ENCODE measurements at places on chromosomes 1 and 21.

DNA sequence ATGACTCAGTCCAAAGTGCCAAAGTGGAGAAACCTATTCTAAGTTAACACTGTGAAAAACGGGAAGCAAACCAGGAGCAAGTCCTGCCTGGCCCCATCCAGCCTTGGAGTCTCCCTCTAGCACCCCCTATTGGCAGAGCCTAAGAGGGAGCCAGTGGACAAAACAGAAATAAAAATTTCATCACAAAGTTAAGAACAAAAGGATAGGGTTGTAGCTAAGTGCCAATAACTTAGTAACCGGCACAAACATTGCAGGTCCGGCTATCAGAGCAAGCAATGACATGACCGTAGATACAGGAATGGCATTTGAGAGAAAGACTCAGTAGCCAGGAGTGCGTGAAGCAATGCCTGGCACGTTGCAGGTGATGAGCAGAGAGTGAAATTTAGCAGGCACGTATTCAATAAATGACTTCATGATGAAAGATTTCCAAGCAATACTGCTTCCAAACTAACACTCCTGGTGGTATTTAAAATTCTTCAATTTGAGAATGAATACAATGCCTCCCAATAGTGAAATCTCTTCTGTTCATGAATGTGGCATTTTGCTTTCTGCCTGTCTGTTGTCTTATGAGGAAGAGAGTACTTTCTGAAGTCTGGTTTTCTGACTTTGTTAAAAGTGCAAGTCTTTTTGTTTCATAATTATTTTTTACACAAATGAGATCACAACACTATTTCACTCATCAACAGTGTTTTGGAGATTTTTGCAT lies 391.0 kb downstream of the OMA1 start:
- no peak for DNase-seq

GRCh38 chr1:150576794-150577556 lies 2.4 kb downstream of the MCL1 start:
- no peak for DNase-seq

DNA sequence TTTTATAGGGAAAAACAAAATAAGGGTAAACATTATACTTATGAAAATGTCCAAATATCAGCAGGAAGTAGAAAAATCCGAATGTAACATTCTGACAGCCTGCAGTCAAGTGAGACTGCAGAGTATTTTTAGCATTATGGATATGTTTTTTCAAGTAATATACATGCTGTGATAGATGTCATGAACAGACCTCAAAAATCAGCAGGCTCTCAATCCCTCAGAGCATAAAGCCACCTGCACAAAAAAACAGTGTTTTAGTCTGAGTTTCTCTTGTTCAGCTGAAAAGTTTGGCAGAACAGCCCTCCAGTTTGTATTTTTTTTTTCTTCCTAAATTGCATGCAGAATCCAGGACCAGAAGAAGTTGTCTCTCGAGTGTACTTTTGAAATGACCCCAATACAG lies 219.1 kb upstream of the FMN2 start:
- no peak for DNase-seq

GRCh38 chr1:29249170-29249691 lies 12.9 kb downstream of the PTPRU start:
- DNase-seq = no peak

DNA sequence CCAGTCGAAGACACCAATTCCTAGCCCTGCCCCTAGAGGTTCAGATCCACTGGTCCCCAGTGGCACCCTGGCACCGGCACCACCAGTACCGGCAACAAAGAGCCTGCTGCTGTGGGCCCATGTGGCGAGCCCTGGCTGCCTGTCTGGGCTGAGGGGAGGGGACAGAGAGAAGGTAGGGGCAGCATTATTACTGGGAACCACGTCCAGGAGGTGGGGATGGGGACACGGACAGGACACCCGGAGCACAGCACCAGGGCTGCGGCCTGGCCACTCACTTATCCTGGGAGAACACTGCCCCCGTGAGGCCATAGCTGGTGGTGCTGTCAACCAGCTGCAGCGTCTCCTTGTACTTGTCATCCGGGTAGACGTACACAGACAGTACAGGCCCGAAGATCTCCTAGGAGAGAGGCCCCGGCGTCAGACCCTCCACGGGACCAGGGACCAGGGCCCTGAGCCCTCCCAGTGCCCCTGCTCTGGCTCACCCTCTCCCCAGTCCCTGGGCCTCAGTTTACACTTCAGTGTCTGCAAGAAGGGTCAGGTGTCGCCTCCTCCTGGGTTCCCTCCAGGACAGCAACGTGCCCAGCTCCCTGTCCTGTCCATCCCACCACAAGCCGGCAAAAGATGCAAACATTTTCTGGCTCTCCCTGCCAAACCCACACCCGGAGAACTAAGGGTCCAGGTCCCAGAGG lies 15.8 kb upstream of the TAS1R2 start:
- DNase-seq = peak; percentile 58

- DNase-seq = no peak
Measured at GRCh38 chr1:203818399-203818798, 23.0 kb downstream of the ZBED6 start.

GRCh38 chr1:208747979-208748378 lies 503.8 kb upstream of the PLXNA2 start:
- DNase-seq = no peak

GRCh38 chr21:38982804-38983203 lies 177.1 kb downstream of the ETS2 start:
- no peak for DNase-seq

DNA sequence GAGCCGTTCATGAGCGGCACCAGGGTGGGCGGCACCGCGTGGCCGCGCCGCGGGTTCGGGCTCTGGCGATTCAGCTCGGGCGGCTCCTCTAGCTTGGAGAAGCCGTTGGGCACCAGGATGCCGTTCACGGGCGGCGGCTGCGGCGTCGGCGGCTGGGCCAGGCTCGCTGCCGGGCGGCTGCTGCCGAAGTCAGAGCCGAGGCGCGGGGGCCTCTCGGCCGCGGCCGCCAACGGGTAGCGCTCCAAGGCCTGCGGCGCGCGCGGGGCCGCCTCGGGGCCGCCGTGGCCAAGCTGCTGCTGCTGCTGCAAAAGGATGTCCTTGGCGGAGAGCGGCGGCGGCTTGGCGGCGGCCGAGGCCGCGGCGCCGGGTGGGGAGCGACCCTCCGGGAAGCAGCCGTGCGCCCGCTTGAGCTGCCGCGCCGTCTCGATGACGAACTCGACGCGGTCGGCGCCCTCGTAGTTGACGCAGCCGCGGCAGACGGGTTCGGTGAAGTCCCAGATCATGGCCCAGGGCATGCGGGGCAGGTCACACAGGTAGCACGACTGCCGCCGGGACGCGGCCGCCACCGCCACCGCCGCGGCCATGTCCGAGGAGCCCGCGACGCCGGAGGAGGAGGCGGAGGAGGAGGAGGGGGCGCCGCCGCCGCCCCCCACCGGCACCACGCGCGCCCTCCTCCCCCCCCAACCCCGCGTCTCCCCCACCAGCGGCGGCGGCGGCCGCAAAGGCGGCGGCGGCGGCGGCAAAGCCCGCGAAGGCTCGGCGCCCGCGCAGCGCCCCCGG lies 877 bp downstream of the IRF2BP2 start:
- no peak for DNase-seq

- no peak for DNase-seq
Measured at GRCh38 chr1:56774067-56774609, 45.1 kb downstream of the FYB2 start.

- DNase-seq = no peak
Measured at GRCh38 chr21:41245509-41246135, 71.0 kb upstream of the FAM3B start.

GRCh38 chr21:34204481-34205439 lies 131.4 kb downstream of the MRPS6 start:
- no peak for DNase-seq

DNA sequence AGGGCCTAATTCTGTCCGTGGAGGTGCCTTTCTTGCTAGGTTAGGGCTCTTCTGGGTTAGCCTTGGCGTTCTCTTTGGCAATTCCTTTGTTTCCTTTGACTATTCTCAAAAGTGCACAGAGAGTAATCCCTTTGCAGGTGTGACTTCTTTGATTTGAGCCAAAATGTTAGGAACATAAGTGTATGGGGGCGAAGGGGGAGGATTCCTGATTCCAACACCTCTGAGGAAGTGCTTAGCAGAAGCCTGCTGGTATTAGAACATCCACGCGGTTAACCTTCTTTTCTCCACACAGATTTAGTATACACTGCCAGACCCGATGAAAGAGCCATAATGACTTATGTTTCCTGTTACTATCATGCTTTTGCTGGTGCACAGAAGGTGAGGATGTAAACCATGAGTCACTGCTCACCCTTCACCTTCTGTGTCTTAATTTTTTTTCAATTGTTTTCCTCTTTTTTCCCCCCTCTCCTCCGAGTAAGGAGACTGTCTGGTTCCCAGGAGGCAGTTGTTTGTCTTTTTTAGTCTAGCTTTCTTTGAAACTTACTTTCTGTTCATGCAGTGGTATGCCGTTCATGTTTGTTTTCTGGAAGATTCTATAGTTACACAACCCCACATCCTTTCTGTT lies 48.0 kb downstream of the ACTN2 start:
- DNase-seq = no peak

DNA sequence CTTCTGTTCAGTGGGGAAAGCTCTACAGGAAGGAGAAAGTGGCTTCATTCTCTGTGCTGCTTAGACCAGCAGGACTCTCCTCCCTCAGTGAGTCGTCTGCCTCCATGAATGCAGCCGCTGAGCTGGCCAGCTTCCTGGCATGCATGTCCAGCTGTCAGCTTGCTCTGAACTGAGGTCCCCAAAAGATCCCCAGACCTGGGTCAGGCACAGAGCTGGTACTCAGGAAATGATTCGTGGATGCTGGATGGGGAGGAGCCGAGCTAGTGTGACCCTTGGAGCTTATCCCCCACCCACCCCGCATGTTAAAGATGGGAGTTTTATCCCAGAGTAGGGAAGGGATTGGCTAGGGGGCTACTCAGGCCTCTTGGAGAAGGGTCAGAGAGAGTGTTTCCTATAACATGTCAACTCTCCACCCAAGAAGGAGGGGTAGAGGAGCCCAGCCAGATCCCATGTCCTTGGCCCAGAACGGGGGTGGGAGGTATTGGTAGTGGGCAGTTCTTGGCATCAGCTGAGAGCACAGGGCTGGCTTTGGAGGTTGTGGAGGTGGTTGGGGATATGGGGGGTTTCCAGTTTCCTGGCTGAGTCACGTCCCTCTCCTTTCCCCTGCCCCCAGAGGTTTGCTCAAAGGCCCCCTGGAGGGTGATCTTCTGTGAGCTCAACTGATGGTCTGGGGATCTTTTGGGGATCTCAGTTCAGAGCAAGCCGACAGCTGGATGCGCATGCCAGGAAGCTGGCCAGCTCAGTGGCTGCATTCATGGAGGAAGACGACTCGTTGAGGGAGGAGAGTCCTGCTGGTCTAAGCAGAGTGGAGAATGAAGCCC lies 110.1 kb downstream of the FOXD2 start:
- no peak for DNase-seq

DNA sequence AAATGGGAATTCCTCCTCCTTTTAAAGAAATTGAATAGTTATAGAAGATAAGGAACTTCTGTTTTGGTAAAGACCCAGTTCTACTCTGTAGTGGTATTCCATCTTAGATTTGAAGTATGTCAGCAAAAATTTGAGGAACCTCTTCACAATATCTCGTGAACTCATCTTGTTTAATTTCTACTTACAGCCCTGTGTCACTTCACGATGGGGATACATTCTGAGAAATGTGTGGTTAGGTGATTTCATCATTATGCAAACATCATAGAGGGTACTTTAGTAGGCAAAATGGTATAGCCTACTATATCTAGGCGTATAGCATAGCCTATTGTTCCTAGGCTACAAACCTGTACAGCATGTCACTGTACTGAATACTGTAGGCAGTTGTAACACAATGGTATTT lies 36.0 kb downstream of the ALG6 start:
- no peak for DNase-seq

DNA sequence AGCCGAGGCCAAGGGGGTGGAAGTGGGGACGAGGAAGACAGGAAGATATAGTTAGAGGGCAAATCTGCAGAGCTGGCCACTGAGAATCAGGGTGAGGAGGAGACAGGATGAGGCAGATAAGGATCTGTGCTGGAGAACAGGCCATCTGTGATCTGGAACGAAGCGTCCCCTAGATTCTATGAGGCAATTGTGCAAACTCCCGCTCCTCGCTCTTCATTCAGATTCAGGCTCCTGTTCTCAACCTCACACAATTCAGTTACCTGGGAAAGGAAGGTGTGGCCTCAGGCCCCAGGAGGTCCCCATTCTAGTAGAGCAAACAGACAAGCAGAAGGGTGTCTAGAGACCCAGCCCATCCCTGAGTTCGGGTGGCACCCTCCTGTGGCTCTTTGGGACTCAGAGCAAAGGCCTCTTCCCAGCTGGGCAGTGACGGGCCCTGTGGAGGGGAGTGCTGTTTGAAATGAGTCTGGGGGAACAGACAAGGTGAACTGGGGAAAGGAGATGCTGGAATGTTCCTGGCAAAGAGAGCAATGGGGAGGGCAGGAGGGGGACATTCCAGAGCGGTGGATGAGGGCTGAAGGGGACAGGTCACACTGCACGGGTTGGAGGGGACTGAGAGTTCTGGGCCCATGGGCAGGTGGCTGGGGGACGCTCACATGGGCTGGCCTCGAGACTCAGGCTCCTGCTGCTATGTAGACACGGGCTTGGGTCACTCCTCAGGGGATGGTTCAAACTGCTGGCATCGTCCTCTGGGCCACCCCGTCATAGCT lies 39.9 kb upstream of the AJAP1 start:
- no peak for DNase-seq

DNA sequence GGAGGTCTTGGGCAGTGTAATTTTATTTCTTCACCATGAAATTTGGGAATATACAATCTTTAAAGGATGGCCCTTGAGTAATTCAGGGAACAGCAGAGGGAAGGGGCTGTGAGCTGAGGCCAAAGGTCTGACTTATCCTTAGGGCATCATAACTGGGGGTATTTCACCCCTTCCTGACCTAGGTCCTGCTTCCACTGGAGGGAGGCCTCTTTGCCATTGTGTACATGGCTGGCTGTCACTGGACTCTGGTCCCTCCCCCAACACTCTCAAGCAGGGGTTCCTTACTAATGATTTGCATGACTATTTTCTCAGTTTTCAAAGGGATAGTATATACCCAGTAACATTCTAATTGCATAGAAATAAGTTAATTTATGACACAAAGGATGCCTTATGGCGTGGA lies 7.2 kb upstream of the PSRC1 start:
- DNase-seq = no peak

DNA sequence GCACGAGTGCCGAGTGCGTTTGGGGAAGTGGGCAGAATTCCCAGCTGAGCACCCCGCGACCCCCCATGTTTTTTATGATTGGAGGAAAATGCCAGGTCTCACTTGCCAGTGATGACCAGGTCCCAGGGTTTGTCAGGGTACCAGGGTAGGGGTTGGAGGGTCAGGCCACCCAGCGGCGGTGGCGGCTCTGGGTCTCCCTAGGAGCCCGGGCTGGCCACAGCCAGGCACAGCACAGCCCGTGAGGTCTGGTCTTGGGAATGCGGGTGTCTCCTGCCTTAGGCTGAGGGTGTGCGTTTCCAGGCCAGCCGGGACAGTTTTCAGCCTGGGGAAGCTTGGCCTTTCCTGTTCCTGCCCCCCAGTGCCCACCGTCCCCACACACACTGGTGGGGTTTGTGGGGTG lies 22.7 kb downstream of the PRKCZ start:
- DNase-seq = no peak

All from GM12864 (cell line).